ENCODE measurements at places on chromosomes 2 and 18.

DNA sequence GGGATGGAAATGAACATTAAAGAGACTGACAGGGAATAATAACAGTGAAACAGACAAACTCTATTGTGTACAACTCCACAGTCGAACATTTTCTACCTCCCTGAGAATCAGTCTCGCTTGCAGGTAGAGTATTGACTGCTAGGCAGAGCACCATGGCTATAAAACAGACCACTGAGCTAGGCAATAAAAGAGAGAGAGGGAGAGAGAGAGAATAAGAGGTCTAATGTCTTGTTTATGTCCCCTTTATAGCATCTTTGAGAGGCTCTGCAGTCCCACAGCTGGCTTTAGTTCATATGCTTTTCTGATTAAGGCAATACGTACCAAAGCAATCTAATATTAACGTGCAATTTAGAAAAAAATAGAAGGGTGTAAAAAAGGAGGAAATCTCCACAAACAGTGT is 652.6 kb downstream of the NRXN1 start:
- DNase-seq: no peak

DNA sequence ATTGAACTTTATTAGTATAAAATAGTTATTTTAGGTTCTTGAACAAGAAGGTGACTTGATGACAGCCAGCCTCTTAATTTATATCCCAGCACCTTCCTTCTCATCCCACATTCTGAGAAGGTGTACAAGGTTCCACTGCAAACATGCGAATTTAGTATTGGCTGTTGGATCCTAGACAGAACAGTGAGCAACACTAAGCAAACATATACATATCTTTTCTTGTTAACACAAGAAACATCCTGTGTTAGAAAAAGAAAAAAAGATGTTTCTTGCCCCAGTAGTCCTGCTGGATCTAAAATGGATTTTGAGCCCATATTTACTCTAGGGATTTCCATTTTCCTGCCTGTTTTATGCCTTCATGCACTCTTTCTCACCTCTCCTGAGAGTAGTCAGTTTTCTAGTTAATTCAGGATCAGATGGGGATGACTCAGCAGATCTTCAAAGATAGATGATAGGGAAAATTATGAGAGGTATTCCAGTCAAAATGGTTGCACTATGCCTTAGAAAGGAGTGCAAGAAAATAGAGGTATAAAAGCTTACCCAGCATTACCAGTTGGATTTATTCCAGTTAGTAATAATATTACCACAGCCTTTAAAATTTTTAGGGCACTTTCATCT is 336.5 kb downstream of the MEIS1 start:
- DNase-seq: no peak

GRCh38 chr2:68917034-68917718 is 35.5 kb downstream of the GKN2 start:
- no peak for DNase-seq

DNA sequence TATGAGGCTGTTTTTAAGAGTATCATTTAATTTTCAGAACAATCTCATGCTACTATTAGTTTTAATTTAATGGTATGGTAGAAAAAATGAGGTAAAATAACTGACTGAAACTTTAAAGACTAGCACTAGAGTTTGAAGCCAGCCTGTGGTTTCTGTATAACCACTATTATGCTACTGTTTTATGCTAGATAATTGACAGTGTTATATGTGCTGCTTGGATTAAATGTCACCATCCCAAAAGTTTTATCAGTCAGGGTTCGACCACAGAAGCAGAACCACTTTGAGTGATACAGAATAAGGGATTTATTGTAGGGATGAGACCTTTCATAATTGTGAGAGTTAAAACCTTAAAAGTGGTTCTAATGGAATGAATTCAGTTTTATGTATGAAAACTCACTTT is 271.6 kb downstream of the PTGR3 start:
- DNase-seq: no peak

DNA sequence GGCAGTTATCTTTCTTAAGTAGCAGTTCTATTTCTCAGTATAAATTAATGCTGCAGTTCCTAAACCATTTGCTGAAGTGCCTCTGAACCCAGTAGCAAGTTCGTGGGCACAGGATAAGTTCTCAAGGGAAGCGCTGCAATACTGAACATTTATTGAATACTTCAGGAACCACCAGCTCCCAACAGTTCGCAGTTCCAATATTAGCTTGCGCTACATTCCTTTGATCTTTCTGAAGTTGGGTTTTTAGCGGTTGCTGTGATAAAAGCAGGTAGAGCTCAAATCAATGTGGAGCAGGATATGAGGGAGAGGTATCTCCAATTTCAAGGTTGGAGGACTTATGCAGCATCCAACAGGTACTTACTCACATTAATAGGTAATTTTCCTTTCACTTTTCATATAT is 33.7 kb downstream of the PDCL3 start:
- DNase-seq: no peak

DNA sequence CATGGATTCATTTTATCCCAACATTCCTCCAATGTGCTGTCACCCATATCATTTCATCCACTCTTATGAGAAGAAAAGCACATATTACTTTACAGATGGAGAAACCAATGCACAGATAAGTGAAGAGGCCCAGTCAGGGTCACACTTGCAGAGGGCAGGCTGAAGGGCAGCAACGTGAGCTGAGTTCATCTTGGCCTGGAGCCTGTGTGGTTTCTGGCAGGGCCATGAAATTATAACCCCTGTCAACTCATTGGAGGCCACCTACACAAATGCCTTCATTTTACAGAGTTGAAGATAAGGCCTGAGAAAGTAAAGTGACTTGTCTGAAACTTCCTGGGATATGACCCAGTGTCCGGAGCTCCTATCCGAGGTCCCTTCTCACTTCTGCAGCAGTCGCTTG is 88.4 kb upstream of the NRP2 start:
- DNase-seq: no peak

DNA sequence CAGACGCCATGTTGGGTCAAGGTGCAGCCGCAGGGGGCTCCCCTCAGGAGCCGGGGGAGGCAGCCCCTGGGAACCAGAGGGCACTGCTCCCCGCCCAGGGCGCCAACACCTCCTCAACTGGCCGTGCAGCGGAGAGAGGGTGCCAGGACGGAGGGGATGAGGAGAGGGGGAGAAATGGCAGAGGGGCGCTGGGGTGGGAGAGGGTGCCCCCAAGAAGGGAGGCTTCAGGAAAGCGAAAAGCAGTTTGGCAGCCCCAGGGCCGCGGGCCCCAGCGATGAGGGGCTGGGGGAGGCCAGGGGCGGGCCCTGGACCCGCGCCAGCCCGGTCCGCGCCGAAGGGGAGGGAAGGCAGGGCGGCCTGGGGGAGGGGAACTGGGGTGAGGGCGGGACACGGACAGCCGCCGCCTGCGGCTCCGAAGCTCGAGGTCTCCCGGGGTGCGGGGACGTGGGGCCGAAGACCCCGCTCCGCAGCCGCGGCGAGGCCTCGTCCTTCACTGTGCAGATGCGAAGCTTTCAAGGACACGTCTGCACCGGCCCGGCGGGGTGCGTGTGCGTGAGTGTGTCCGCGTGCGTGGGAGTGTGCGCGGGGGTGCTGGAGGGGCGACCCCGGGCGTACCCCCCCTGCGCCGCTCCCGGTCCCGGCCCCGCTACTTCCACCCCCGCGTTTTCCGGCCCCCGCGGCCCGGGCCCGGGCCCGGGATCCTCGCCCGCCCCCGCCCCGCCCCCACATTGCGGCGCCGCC is 1.4 kb downstream of the DNMT3A start:
- DNase-seq: peak; percentile 41
